ENCODE measurements at places on chromosomes 6 and 20. TPM values are rescaled to one million over a fixed set of nuclear protein-coding genes. Genes with fewer than 3 reads are reported as not detected.

Gene PGC
- total RNA-seq, result not detected

Gene RAD21L1
- 0.18 TPM for total RNA-seq

Gene SLC25A27
- not detected for total RNA-seq

Gene ZSCAN31
- total RNA-seq, result 0.68 TPM

- no peak overlapping the region for H3K27ac ChIP-seq
- H3K27me3 ChIP-seq, result no peaks in the 10 kb centered on the region
- no peak overlapping the region for H3K4me3 ChIP-seq
- no peaks in the 10 kb centered on the region for H3K4me1 ChIP-seq
- no peaks in the 10 kb centered on the region for H3K36me3 ChIP-seq
These were observed 783.2 kb downstream of the DHX35 start for GRCh38 chr20:39745380-39745779.

GRCh38 chr20:58458342-58459057 lies 56.7 kb downstream of the APCDD1L start:
- no peak overlapping the region for H3K4me3 ChIP-seq
- no peaks in the 10 kb centered on the region for H3K27me3 ChIP-seq
- H3K27ac ChIP-seq, result no peak overlapping the region
- peaks cover 18% of the 10 kb centered on the region for H3K36me3 ChIP-seq
- DNase-seq, result no peak
- H3K4me1 ChIP-seq, result peaks cover 11% of the 10 kb centered on the region

GRCh38 chr6:15593798-15594197 lies 69.0 kb downstream of the DTNBP1 start:
- H3K36me3 ChIP-seq, result peaks cover 9% of the 10 kb centered on the region
- no peak for DNase-seq
- H3K27ac ChIP-seq, result no peak overlapping the region
- H3K27me3 ChIP-seq, result no peaks in the 10 kb centered on the region
- no peak overlapping the region for H3K4me3 ChIP-seq

GRCh38 chr20:57786304-57786932 lies 76.6 kb upstream of the PMEPA1 start:
- no peaks in the 10 kb centered on the region for H3K4me1 ChIP-seq
- H3K27me3 ChIP-seq, result no peaks in the 10 kb centered on the region
- no peak for DNase-seq
- H3K4me3 ChIP-seq, result no peak overlapping the region

DNA sequence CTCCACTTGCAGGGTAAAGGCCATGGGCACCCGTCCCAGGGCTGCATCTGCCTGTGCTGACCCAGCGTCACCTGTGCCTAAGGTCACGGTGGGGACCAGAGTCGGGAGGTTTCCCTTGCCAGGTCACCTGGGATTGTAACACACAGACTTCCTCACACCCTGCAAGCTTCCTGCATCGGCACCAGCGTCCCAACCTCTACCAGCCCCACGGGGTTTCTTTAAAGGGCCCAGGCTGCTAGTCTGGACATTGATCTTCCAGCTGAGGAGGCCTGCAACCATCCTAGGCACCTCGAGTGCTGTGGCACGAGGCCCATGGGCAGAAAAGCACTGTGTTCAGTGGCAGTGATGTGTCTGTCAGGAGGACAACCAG lies 12.6 kb downstream of the ACSS1 start:
- H3K27me3 ChIP-seq, result no peaks in the 10 kb centered on the region
- DNase-seq, result no peak
- H3K4me3 ChIP-seq, result no peak overlapping the region
- peaks cover 8% of the 10 kb centered on the region for H3K36me3 ChIP-seq
- H3K27ac ChIP-seq, result peak overlapping the region; percentile 46
